ENCODE measurements at places on chromosomes 6 and 20.

GRCh38 chr6:162684961-162685360 lies 42.6 kb downstream of the PRKN start:
- no peak for DNase-seq

DNA sequence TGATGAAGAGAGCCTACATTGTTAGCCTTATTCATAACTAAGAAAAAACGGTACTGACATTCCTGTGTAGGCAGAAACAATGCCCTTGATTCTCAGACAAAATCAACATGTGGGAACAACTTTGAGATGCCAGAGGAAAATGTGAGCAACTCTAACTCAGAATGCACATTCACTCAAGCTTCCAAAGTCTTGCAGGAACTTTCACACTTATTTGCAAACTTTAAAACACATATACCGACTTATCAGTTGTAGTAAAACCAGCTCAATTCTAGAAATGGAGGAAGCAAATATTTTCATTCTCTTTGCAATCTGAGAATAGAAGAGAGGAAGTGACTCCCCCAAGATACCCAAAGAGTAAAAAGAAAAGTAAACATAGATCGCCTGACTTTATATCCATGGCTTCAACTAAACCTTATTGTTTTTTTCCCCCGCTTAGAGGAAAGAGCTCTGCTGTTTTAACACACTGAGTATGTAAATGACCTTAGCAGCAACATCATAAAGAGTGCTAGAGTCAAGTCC lies 117.6 kb downstream of the EPB41L2 start:
- no peak for DNase-seq

- no peak for DNase-seq
Observed at GRCh38 chr6:105835373-105835772, 250.8 kb upstream of the PRDM1 start.

DNA sequence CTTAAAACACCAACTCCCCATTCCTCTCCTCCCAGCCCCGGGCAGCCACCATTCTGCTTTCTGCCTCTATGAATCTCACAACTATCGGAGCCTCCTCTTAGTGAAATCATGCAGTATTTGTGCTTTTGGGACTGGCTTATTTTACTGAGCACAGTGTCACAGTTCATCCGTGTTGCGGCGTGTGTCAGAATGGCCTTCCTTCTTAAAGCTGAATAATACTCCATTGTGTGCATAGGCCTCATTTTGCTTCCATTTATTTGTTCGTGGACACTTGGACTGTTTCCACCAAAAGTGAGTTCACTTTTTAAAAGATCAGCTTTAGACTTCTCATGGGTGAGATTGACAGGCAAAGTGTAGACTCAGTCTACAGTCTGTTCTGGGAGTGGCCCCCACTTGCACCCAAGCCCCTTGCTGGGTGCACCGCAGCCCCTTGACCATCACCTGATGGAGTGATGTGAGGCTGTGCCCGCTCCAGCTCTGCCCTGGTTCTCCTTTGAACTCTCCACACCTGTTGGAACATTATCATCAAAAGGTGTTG lies 12.6 kb downstream of the DUSP22 start:
- DNase-seq = no peak

GRCh38 chr20:17061715-17062114 lies 165.1 kb upstream of the PCSK2 start:
- no peak for DNase-seq

GRCh38 chr6:34154668-34155447 lies 9.0 kb upstream of the GRM4 start:
- DNase-seq = peak; percentile 8

DNA sequence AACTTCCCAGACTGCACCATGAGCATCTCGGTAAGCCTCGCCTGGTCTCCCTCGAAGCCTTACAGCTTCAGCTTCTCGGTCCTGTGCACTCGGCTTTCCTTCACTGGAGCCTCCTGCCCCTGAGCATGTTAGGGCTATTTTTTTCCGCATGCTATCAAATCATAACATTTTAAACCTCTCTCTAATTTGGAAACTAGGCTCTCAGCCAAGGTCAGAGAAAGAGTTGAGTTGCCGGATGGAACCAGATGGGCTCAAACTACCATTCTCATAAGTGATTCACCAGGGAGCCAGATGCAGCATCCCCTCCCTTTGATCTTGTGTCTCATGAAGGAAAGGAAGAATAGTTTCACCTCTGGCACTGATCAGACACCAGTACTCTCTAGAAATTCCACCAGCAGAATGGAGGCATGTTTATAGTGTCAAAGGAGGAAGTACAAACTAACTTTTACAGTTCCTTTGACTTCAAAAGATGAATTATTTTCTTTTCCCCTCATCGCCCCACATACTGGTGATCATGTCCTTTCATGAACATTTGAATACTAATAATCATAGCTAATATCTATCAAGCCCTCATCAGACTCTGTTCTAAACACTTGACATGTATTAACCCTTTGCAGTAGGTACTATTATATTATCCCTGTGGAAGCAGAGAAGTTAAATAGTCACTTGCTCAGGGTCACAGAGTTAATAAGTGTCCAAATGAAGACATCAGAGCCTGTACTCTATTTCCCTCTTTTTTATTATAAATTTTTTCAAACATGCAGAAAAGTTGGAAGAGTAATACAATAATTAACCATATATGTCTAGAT lies 46.7 kb downstream of the MAP1LC3A start:
- peak; percentile 59 for DNase-seq

GRCh38 chr6:42025066-42025844 lies 25.1 kb upstream of the TAF8 start:
- DNase-seq = no peak

- no peak for DNase-seq
Observed at GRCh38 chr6:41022294-41022693, 16.7 kb downstream of the UNC5CL start.

GRCh38 chr6:32554116-32554965 lies 24.3 kb upstream of the HLA-DRB5 start:
- DNase-seq = no peak

DNA sequence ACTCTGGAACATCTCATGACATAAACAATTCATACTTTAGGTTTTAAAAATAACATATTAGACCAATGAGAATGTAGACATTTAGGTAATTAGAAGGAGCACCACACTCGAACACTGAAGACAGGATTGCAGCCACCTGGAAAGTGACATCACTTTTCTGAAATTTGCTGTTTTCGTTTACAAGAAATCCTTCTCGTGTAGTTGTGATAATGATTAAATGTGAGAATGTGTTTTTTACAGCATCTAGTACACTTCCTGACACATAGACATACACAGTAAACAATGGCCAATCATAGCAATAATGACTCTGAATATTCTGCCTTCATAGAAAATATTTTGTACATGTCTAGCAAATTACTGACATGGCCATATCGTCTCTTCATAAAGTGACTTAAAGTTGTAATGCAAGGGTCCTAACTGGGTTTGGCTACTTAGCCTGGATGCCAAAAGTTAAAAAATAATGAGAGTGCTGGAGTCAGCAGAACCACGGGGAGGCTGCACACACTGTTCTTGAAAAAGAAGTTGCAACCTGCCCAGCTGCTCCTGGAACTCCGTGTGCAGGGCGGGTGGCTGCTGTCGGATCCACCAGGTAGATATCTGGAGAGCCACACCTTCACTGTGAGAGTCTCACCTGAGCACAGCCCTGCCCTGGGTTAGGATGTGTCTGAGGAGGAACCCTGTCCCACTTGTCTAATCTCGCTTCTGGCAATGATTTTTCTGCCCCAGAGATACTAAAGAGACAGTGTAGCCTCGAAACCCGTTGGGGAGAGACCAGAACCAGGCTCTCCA lies 212.9 kb downstream of the QKI start:
- no peak for DNase-seq

- peak; percentile 48 for DNase-seq
Observed at GRCh38 chr6:137415127-137415833, 78.9 kb downstream of the OLIG3 start.

DNA sequence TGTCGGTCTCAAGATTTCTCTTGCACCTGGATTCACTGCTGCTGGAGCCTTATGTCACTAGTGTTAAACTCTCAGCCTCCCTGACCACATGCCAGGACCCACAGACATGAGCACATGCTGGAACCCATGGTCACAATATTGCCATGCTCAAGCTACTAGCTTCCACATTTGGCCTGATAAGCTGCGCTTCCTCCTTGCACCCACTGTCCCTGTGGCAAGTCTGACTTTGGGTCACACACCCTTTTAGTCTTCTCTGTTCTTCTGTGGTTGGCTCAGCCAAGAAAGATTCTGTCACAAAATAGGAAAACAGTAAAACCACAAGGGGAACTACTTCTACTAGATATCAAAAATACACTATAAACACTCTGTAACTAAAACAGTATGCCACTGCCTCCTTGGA lies 68.9 kb upstream of the HDAC2 start:
- no peak for DNase-seq

GRCh38 chr6:28657769-28658465 lies 132.2 kb downstream of the GPX5 start:
- no peak for DNase-seq

GRCh38 chr6:159125951-159126352 lies 43.2 kb upstream of the FNDC1 start:
- no peak for DNase-seq

- DNase-seq = no peak
Observed at GRCh38 chr6:84449220-84449619, 221.8 kb upstream of the CEP162 start.

- peak; percentile 49 for DNase-seq
Observed at GRCh38 chr6:23175391-23175790, 606.0 kb downstream of the HDGFL1 start.

DNA sequence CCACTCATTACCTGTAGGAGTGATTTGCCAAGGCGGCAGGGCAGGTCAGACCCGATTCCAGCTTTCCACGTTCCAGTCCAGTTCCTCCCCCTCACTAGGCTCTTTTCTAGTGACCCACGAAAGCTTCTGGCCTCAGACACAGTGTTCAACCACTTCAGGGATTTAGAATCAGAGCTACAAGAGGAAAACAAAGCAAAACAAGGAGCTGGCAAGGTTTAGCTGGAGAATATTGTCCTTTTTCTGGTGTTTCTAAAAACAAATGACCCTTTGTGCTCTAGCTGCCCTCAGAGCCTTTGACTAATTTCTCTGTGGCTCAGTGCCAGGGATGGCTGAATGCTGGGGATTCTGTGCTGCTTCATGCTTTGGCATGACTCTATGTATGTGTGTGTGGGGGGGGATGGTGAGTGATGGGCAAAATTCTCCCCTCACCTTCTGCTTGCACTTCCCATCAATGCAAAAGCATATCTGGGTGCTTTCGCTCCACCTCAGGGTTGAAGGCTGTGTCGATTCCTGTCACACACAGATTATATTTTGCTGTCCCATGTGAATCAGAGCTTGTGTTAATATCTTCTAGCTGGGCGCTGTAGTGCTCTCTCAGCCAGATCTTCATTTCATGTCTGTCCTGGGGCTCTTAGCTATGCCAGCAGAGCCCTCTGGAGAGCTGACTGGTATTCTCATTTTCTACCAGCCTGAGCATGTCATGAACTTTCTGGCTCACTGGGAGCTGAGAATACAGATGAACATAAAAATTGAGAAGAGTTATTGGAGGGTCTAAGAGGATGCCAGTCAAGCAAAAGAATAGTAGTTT lies 19.3 kb upstream of the NEDD9 start:
- DNase-seq = no peak

GRCh38 chr20:49701241-49701790 lies 12.4 kb downstream of the B4GALT5 start:
- DNase-seq = no peak

DNA sequence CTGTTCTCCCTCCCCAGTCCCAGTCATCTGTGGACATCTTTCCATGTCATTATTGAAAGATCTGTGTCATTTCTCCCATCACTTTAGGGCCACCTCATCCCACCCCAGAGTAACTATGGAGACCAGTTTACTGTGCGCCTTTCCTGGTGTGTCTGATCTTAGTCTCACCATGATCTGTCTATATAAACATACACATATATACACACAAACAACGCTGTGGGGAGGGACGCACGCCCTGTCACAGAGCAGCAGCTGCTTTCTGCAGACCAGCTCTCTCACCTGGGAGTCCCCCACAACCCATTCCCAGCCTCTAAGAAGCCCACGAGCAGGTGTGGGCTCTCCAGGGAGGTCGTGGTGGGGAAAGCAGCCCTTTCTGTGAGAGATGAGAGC lies 68.1 kb upstream of the TOX2 start:
- DNase-seq = no peak

DNA sequence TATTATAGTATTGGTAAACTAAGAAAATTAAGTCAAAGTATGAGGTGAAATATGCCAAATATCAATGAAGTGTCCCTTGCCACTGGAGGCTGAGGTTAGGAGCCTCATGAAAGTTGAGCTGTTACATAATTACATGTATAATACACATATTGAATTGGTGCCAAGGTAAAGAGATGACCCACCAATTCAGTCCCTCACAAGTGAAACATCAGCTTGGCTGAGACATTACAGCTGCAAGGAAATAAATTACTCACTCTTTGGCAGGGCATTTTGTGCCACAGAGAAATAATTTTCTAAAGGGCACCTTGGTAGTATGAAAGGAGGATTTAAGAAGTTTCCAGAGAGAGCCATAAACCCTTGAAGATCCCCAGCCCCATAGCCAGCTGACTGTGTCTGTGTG lies 127.4 kb downstream of the ADGRG6 start:
- DNase-seq = no peak

- DNase-seq = no peak
Observed at GRCh38 chr20:38878866-38879265, 47.4 kb upstream of the FAM83D start.

DNA sequence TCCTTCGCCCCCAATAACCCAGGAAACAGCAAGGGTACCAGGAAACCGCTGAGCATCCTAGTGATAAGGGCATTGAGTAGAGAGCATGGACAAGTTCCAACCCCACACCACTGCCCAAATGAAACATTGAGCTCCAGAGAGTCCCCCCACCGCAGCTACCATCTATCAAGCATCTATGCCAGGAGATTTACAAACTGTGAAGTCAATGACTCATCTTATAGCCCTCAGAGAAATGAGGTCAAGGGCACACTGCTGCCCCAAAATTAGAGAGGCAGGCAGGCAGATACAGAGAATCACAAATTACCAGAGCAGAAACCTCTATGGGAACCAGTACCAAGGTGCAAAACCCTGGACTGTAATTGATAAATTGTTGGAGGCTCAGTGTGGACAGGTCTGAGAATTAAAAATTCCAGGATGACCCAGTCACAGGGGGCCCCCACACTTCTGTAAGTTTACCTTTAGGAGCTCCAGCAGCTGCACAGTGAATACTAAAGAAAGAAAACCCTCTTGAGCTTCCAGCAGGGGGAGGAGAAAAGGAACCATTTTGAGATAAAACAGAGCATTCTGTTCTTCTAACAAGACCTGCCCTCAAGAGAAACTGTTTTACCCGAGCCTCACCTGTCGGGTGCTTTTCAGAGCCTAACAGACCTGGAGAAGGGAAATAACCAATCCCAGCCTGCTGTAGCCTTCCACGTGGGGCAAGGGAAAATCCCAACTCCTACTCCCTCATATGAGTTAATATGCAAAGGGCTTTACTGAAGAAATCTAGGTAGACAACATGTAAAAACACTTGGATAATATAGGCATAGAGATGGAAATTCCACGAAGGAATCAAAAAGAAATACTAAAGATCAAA lies 118.0 kb upstream of the ARID1B start:
- no peak for DNase-seq

GRCh38 chr20:711576-711975 lies 36.0 kb upstream of the SCRT2 start:
- DNase-seq = no peak

DNA sequence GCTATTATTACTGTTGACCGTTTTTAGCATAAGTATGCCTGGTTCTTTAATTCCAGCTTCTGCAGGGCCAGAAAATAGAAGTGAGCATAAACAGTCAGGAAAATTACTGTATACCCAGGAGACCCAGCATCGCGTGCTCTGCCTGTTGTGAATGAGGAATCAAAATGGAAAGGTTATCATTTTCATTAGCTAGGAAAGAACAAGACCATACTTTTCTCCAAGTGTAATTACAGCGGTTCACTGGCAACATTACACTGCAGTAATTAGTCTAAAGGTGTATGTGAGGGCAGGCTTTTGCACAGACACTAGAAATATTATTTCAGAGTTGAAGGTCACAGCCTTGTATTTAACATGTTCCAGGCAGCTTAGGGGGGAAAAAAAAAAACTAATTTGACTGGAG lies 403.8 kb upstream of the SOX4 start:
- no peak for DNase-seq

Measured in GM04504 (cell line).